T follicular helper cell (primary cell): ENCODE measurements at places on chromosomes 4 and X.

- no peak for DNase-seq
Measured at GRCh38 chr4:17058916-17059741, 160.7 kb upstream of the LDB2 start.

DNA sequence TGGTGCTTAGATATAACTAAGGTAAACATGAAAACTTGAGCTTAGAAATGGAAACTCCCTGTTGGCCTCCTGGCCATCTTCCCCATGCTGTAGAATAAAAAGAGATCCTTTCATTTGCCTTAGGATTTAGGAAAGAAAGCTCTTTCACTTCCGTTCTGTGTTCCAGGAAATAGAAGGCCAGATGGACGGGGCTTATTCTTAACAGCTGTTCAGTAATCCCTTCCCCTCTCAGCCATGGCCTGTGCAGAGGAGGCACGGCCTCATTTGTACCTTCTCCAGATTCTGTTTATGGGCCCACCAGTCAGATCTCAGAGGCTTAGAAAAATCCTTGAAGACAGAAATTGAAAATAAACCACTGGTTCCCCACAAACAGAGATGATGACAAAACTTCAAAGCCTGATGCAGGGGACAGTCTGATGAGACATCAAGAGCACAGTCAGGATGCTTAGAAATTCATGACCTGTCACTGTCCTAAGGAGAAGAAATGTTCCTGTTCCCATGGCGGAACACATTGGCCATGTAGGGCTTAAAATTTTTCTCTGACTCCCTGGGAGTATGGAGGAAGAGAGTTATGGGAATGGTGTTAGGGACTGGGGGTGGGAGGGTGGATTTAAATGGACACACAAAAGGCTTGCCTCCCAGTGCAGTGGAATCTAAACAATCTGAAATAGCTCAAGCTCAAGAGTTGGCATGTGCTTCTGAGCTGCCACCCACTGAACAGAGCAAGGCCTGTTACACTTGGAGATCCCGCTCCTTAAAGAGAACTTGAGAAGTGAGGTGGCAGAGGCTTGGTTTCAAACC is 188.8 kb downstream of the SOWAHB start:
- no peak for DNase-seq

GRCh38 chr4:142961866-142962265 is 115.8 kb upstream of the INPP4B start:
- no peak for DNase-seq

- no peak for DNase-seq
Measured at GRCh38 chr4:159723341-159724048, 620.6 kb downstream of the RAPGEF2 start.

- no peak for DNase-seq
Measured at GRCh38 chrX:261167-261918, 19.8 kb upstream of the PLCXD1 start.

DNA sequence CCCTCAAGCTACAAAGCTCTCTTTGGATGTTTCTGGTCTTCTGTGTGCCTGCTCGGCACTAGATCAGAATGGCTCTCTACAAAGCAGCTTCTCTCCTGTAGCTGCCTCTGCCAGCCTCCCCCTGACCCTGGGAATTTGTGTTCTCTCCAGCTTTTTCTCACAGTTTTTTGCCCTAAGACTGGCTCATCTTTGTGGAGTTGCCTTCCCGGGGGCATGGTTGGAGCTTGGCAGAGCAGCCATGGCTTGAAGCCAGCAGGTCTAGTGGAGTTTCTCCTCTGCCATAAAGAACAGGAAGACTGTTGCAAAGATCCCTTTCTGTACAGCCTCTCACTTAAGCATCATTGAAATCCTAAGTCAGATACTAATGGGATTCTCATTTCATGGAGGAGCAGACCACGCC is 163.3 kb upstream of the MAMLD1 start:
- no peak for DNase-seq

DNA sequence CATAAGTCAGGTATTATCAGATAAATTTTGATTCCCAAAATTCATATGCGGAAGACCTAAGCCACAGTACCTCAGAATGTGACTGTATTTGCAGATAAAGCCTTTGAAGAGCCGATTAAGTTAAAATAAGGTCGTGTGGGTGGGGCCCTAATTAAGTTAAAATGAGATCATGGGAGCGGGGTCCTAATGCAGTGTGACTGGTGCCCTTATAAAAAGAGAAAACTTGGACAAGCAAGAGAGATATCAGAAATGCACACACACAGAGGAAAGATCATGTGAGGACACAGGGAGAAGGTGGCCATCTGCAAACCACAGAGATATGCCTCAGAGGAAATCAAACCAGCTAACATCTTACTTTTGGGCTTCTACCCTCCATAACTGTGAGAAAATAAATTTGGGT is 236.1 kb downstream of the FBXO8 start:
- DNase-seq: no peak

GRCh38 chrX:44447214-44447613 is 95.4 kb downstream of the FUNDC1 start:
- no peak for DNase-seq

- no peak for DNase-seq
Measured at GRCh38 chrX:40504801-40505605, 75.8 kb upstream of the ATP6AP2 start.

- DNase-seq: no peak
Measured at GRCh38 chr4:102616636-102617035, 115.5 kb downstream of the NFKB1 start.

DNA sequence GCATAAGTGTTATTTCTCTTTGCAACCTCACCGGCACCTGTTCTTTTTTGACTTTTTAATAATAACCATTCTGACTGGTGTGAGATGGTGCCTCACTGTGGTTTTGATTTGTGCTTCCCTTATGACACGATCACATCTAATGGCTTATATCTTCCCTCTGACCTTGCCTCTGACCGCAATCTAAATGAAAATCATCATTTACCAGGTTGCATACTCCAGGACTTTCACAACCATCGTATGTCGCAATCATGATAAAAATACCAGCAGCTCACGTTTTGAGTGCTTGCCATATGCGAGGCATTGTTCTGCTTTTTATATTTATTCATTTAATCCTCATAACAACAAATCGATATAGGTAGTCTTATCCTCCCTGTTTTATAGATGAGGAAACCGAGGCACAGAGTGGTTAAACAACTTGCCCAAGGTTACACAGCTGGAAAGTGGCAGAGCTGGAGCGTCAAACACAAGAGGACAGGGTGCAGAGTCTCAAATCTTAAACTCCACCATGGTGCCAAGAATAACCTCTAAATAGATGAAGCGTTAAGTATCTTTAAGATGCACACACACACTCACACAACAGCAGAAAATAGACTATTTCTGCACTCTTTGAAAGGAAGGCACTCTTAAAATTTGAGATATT is 102.2 kb downstream of the SEL1L3 start:
- DNase-seq: no peak

- no peak for DNase-seq
Measured at GRCh38 chrX:38985375-38985774, 184.1 kb downstream of the MID1IP1 start.

- DNase-seq: no peak
Measured at GRCh38 chrX:475926-476723, 89.4 kb upstream of the PPP2R3B start.
